ENCODE measurements at places on chromosomes 2 and 18.

GRCh38 chr18:62763101-62763521, 47.8 kb downstream of the PHLPP1 start:
- DNase-seq, result no peak

- no peak for DNase-seq
Measured at GRCh38 chr2:207746131-207746530, 23.6 kb downstream of the FZD5 start.

- DNase-seq, result no peak
Measured at GRCh38 chr2:154914561-154914960, 216.1 kb downstream of the KCNJ3 start.

DNA sequence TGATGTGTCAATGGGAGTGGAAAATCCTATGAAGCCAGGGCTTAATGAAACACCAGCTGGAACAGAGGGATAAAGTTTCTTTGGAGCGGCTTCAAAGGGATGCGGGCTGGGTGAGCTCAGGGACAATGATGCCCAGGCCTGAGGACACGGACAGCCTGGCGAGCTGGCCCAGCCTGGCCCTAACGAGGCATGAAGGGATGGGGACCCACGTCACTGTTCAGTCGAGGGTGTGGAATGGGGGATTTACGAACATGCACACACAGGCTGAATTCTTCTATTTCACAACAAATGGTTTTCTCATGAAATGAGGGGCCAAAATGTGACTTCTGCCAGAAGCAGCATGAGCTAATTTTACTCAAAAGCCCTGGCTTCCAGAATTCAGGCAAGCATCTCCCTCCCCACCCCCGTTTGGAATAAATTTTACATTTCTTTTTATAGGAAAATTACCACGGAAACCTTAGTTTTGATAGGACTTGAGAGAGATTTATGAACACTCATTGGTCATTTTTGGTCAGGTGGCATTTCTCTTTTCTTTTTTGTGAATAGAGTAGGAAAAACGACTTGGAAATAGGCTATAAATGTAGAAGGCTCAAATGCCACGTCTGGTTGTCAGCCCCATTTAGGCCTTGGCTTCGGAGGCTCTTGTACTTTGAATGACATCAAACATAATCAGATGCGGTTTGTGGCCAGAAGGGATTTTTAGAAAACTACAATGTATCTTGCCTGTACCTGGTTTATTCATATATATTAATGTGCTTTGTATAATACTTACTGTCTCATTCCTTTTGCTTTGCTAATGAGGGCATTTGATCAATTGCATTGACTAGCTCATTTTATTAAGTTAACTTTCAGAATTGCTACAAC, 893.8 kb upstream of the CELF4 start:
- no peak for DNase-seq

- no peak for DNase-seq
Measured at GRCh38 chr18:5451150-5451549, 92.6 kb downstream of the EPB41L3 start.

GRCh38 chr2:62054029-62054791, 141.7 kb upstream of the B3GNT2 start:
- DNase-seq, result no peak

DNA sequence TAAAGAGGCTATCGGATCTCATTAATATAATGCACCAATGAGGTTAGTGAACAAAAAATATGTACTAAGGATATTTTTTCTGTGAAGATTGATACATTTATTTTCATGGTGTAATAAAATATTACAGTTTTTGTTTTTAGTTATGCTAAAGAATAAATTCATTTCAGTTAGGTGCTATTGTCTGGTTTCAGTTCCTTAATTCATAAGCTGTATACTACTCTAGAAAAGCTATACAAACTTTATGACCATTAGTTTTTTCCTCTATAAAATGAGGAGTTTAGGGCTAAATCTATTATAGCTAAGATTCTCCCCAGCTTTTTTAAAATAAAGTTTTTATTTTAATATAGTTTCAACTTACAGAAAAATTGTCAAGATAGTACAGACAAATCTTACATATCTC, 1311.7 kb upstream of the NXPH2 start:
- no peak for DNase-seq

GRCh38 chr2:46548521-46549144, 69.3 kb downstream of the TMEM247 start:
- DNase-seq, result no peak

DNA sequence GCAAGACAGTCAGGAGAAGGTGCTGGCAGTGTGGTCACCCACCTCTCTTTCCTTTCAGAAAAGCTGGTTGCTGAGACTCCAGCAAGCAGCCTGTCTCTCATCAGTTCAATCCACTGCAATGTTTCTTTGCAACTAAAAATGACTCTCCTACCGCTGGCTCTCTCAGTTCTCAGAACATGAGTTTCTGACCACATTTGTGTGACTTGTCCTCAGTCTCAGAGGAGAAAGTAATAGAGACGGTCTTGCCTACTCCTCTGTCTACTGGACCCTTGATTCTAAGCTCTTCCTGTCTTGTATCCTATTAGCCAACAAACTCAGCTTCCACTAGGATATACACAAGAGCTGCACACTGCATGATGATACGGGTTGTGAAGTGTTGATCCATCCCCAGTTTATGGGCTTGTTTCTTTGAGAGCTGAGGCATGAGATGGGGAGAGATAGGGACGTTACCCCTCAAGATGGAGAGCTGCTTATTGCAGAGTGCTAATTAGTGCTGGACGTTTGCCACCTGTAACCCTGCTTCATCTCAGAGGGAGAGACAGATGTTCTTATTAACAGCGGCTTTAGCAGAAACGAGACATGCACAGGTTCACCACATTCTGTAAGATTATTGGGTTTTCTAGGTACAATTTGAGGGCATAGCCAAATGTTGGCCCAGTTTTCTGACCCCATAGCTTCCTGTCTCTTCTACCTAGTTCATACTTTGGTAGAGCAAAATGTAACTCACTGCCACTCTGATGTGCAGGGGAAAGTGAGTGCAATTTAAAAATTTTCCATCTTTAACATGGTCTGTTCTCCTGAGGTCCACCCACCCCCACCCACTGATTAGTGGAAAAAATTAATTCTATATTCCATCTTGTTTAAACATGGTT, 32.4 kb upstream of the YWHAQ start:
- DNase-seq, result no peak

- no peak for DNase-seq
Measured at GRCh38 chr2:166516712-166517303, 22.8 kb upstream of the SCN7A start.

GRCh38 chr2:128485761-128486639, 167.3 kb upstream of the HS6ST1 start:
- DNase-seq, result no peak

- DNase-seq, result no peak
Measured at GRCh38 chr2:119550346-119550745, 6.1 kb downstream of the CFAP221 start.

DNA sequence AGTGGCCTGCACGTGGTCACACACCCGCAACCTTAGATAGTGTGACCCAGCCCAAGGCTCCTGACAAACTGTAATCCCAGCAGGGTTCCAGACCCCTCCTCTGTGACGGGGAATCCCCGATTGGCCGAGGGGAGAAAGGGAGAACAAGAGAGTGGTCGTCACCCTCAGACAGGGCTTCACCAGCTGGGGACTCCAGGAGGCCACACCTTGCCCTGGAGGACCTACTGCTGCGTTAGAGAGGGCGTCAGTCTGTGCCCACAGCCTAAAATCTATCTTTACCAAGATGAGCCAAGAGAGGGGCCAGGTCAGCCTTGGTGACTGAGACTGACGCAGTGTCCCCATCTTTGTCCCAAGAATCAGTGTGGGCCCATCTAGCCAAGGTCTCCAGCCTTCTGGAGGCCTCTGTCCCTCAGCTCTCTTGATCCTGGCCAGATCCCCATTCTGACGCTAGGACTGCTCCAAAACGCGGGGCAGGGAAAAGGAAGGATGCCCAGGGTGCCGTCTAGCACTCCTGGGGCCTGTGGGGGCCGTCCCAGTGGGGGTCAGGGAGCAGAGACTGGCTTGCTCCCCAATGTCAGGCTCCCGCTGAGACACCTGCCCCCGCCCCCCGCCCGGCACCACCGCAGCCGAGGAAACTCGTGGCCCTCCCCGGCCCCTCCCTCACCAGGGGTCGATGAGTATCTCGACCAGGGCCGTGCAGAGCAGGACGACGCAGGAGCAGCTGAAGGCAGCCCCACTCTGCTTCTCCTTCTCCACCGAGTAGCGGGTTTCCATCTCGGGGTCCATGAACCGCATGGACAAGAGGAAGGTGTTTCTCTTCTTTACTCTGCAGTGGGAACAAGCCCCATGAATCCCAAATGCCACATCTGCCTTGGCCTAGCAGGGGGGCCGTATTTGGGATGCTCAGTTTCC, 40.9 kb downstream of the CENPO start:
- no peak for DNase-seq

GRCh38 chr2:74831693-74832530, 2.0 kb upstream of the HK2 start:
- DNase-seq, result no peak
